Central memory CD4-positive, alpha-beta T cell (primary cell): ENCODE measurements at places on chromosomes 12 and 14.

DNA sequence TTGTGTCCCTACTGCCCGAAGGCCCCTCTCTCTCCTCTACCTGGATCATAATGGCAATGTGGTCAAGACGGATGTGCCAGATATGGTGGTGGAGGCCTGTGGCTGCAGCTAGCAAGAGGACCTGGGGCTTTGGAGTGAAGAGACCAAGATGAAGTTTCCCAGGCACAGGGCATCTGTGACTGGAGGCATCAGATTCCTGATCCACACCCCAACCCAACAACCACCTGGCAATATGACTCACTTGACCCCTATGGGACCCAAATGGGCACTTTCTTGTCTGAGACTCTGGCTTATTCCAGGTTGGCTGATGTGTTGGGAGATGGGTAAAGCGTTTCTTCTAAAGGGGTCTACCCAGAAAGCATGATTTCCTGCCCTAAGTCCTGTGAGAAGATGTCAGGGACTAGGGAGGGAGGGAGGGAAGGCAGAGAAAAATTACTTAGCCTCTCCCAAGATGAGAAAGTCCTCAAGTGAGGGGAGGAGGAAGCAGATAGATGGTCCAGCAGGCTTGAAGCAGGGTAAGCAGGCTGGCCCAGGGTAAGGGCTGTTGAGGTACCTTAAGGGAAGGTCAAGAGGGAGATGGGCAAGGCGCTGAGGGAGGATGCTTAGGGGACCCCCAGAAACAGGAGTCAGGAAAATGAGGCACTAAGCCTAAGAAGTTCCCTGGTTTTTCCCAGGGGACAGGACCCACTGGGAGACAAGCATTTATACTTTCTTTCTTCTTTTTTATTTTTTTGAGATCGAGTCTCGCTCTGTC is 1.8 kb downstream of the INHBE start:
- no peak for DNase-seq

- no peak for DNase-seq
Observed at GRCh38 chr12:77163074-77164038, 98.0 kb upstream of the E2F7 start.

DNA sequence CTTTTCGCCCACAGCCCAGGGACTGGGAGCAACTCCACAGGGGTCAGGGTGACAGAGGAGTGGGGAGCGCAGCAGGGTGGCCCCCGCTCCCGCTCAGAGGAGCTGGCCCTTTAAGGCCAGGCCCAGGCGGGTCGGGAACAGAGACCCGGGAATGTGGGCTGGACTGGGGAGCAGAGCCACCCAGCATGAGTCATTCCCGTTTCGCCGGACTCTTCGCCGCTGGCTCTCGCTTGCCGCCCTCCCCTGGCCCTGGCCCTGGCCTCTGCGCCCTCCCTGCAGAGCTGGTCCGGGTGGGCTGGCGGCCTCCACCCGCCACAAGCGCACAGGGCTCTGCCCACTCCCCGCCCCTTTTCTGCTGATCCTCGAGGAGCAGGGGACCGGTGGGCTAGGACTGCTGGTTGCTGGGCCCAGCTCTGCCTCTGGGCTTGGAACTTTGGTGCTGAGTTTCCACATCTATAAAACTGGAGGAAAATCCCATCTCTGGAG is 92.8 kb downstream of the NINJ2 start:
- DNase-seq = no peak

DNA sequence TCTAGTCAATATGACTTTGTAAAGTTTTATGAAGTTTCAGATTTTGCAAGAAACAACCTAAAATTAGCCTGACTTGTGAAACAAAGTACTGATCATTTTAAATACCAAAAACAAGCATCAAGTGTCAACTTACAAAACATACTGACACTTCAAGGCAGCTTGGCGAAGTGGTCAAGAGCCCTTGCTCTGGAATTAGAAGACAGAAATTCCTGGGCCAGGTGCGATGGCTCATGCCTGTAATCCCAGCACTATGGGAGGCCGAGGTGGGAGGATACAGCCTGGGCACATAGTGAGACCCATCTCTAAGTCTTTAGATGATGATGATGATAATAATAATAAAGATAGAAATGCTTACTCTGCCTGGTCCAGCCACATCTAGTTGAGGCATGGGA is 45.4 kb upstream of the NR2C1 start:
- DNase-seq = no peak

- DNase-seq = peak; percentile 58
Observed at GRCh38 chr14:102593061-102593824, 794 bp downstream of the RCOR1 start.

DNA sequence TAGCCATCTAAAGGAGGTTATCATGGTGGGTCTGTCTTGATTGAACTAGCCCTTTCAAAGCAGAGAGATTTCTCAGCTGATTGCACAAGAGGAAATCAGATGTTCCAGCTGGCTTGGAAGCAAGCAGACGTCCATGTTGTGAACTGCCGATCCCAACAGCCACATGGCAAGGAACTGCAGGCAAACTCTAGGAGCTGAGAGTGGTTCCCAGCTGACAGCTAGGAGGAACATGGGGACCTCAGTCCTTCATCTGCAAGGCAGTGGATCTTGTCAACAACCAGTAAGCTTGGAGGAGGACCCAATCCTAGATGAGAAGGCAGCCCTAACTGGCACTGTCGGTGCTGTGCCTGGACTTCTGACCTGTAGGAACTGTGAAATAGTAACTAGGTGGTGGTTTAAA is 7.7 kb downstream of the ACVR1B start:
- no peak for DNase-seq

- DNase-seq = no peak
Observed at GRCh38 chr14:56112781-56113180, 5.4 kb upstream of the PELI2 start.

GRCh38 chr12:104175726-104176247 is 37.8 kb upstream of the NFYB start:
- DNase-seq = no peak

- no peak for DNase-seq
Observed at GRCh38 chr12:124805050-124805449, 58.6 kb downstream of the SCARB1 start.

DNA sequence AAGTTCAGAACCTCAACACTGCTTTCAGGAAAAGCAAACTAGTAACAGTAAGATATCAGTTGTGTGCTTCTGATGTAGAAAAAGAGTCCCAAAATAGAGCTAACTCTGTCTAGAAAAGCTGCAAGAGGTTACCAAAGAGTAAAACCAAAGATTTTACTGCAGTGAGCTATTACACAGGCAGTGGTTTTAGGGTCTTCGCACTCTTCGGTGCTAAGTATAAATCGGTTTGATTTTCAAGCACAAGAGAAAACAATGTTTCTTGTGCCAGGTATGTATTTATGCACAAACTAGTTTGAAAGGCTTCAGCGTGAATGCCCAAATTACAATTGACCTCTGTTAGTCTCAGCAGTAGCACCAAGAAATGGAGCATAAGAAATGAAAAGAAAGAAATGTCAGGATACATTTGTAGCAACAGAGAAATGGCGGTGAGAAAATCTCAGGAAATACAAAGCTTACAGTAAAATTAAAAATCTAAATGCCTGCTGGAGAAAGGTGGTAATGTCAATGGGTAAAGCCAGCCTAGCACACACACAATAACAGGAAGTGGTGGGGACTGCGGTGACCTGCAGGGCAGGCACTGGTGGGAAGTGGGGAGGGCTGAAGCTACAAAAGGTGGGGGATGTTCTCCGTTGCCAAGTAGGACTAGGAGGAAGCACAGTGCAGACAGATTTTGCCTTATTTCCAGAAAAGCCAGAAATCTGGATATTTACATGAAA is 18.0 kb upstream of the DYRK2 start:
- DNase-seq = peak; percentile 95

- no peak for DNase-seq
Observed at GRCh38 chr12:43267818-43268217, 284.2 kb downstream of the ADAMTS20 start.

- DNase-seq = no peak
Observed at GRCh38 chr14:59754256-59754655, 116.3 kb downstream of the RTN1 start.

- DNase-seq = no peak
Observed at GRCh38 chr12:23028158-23028802, 403.3 kb downstream of the ETNK1 start.

DNA sequence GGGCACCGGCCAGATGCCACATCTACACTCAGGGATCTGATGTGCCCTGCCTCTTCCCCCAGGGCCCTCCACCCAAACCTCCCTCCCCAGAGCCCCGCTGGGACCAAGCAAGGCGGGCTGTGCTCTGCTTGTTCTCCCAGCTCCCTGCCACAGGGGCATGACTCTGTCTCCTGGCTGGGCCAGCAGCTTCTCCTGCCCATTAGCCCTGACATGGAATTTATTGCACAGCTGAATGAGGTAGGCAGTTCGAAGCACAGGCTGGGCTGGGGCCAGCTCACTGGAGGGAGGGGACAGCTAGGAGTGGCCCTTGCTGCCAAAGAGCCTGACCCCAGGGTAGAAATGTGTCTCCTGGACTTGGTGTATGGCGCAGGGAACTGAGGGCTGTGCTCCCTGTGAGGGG is 42.4 kb downstream of the ARL6IP4 start:
- no peak for DNase-seq

GRCh38 chr12:95648990-95649791 is 97.9 kb upstream of the USP44 start:
- no peak for DNase-seq

- no peak for DNase-seq
Observed at GRCh38 chr12:120757226-120757742, 31.7 kb downstream of the ACADS start.

DNA sequence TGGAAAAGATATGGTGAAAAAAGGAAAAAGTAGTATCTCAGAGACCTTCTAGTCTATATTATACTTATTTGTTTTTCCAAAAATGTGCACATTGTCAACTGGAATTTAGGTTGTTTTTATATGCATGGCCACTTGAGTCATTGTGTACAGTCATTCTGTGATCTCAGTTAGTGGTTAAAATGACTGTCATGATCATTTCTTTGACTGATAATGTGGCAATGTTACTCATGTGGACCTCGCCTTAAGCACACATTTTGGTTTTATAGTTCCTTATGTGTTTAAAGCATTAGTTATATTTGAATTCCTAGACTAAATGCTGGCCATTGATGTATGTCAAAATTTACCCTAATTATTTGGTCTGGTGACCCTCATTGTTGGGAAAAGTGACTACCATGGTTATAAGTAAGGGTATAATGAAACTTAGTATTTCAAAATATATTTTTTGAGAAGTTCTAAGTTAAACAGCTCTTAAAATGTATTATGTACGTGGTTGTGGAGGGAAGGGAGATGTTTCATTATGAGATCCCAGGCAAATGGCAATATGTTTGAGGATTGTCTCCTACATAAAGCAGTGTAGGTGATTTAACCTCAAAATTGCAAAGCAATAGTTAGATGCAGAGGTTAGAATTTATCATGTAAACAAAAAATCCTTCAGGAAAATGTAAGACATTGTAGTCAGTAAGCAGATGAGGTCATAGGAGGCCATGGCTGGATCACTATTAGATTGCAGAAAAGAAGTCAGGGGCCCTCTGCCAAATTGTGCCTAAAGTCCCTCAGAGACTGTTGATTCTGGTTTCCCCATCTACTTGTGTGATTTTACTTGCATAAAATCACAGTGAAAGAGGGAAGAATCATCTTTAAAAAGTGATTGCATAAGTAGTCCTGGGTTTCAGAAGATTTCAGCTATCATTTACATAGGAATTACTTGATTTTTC is 17.5 kb downstream of the PNMA1 start:
- DNase-seq = no peak

DNA sequence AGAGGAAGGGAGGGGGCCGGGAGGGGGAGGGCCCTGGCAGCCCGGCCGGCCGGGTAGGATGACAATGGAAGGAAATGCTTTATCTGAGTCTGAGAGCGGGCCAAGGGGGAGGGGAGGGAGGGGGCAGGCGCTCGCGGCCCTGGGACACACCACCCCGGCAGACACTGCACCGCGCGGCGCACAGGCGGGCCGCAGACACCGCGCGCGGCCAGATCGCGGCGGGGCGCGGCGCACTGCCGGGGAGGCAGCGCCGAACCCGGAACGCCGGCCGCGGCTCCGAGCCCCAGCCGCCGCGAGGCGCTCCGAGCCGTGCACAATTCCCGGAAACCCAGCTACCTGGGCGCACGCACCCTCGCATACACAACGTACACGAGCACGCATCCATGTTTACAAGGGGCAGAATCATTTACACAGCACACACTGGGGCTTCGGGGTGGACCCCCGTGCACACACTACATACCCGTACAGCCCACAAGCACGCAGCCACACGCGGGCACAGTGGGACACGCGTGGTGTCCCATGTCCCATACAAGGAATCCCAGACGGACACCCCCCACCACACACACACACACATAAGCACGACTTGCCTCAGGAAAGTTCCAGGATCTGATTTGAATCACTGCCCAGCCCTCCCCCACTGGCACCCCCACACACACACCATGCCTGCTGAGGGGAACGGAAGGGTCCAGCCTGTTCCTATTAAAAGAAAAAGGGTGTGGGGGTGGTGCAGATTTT is at the start of gene HDAC7:
TSS of gene HDAC7 (minus strand) at position 8 of the 735 bp plus-strand sequence. CDS start 118 bp downstream, outside the sequence.
- peak; percentile 69 for DNase-seq

GRCh38 chr12:59298296-59298695 is 297.5 kb upstream of the SLC16A7 start:
- no peak for DNase-seq

DNA sequence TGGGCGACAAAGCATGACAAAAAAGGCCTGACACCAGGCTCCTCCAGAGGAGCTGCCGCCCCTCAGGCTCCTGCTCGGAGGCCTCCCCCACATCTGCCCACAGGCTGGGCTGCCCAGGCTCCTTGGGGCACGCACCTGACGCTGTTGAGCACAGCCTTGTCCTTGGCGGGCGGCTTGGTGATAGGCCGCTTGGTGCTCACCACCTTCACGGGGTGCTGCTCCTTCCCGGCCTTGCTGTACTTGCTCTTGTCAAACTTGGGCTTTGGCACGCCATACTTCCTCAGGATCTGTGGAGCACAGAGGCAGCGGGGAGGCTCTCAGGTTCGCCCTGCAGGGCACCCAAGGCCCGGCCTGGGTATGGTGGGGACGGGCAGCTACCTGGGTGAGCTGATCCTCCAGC is 53.4 kb downstream of the TRAFD1 start:
- DNase-seq = no peak

GRCh38 chr12:46382408-46382963 is 9.9 kb upstream of the SLC38A2 start:
- no peak for DNase-seq

DNA sequence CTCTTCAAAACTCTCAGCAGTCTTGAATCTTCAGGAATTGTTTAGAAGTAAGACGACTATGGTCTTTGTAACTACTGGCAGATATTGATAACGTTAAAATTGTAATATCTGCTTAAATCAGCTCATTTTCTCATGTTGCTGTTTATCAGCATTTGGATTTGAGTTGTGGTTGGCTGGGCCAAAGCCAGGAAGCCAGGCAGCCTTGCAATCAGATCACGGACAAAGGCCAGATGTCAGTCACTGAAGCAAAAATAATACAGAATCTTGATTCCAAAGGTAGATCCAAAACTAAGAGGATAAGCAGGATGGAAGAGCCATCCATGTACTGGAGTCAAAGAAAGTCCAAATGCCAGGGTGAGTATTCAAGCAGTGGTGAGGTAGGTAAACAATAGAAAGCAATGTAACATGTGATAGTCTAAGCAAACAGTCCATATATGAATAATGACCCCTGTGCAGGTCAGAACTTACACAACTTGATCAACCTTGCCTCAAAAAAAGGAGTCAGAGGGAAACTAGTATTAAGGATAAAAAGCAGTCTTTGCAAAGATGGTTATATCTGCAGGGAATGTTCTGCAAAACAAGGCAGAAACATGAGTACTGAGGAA is 95.8 kb upstream of the RAP1B start:
- DNase-seq = no peak

- DNase-seq = no peak
Observed at GRCh38 chr12:113655919-113656318, 184.2 kb upstream of the LHX5 start.
